ENCODE measurements at places on chromosomes 13 and 19.

DNA sequence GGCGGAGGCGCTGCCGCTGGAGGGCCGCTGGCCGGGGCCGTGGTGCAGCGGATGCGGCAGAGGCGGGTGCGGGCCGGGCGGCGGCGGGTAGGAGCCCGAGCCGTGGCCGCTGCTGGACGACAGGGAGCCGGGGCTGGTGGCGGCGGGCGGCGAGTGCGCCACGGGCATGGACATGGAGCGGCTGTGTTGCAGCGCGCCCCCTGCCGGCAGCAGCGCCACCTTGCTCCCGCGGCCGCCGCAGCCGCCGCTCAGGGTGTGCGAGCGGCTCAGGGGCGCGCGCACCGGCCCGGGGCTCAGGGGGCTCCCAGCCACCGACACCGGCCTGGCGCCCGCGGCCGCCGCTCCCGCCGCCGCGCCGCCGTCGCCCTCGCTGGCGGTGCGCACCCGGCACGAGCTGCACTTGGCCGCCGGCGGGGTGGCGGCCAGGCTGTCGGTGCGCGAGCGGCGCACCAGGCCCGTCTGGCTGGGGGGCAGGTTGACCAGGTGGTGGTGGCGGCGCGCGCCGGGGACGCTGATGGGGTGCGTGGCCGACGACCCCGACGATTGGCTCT lies 1.7 kb downstream of the IRS2 start:
- peak; percentile 92 for DNase-seq

DNA sequence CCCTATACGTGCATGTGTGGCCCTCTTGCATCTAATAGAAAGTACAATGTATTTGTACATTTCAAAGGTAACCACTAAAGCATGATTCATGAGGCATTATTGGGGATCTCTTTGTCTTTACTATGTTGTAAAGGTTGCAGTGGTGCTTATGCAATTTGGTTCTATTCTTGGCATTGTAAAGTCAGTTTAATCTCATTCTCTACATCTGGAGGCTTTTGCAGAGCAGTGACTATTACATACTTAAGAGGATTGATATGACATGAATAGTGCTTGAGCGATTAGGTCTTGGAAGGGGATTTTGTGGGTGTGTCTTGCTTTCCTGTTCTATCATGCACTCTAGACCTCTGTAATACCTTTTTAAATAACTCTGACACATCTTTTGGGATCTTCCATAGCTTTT lies 610.0 kb downstream of the EFNB2 start:
- no peak for DNase-seq

DNA sequence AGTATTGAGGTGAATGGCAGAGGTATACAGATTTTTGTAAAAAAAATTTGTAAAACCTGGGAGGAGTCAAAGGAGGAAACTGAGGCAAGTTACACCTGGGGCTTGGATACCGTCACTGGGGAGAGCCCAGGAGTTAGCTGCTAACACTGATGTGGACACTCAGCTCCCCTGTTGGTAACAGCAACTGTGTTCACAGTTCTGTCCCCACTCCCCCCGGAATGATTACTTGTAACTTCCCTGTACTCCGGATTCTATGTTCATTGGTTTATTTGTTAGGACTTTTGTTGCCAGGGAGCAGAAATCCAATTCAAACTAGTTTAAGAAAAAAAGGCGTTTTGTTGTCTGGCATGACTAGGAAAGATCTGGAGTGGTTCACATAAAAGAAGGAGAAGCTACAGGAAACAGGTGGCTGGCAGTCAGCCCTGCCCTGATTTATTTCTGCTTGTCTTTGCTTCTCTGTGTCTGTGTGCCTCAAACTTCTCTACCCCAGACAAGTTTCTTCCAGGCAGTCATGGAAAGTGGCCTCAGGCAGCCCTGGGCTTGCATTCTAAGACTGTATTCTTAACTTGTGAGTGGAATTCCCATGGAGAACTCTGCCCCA lies 2.3 kb upstream of the GPR12 start:
- DNase-seq = no peak

DNA sequence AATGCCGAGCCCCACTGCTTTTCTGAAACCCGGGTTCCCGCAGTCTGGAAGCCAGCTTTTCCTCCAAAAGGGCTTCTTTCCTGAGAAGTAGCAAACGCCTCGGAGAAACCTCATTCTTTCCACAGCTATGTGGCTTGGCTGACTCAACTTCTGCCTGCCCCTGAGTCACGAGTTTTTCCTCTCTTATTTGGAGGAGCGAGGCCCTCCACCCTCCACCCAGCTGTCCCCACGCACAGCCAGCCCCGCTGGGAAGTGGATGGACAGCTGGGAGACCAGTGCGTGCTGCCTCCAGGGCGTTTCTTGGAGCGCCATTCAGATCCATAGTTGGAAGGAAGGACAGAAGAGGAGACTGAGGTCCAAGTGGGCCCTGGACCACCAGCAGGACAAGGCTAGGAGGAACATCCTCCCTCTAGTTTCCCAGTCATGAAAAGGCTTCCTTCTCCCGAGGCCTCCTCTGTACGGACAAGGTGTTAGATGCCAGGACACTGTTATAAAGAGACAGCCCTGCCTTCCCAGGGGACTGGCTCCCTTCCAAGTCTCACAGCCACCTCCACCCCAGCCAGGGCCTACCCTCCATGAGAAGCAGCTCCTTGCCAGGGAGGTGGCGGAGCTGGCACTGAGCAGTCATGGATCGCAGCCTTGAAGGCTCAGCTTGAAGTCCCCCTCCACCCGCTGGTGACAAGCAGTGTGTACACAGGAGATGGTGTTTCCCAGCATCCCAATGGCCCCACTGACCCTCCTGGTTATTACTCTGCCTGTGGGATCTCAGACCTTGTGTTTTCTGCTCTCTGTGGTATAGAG lies 2.5 kb upstream of the PLEKHF1 start:
- no peak for DNase-seq

Data from endothelial cell (in vitro differentiated cells).